Fibroblast of gingiva (primary cell): ENCODE measurements at places on chromosomes 3 and 15.
A peak's percentile ranks its signal among the peaks of the same experiment; 100 is the strongest.

- DNase-seq, result no peak
Observed at GRCh38 chr3:55564726-55565125, 77.6 kb upstream of the WNT5A start.

- no peak for DNase-seq
Observed at GRCh38 chr3:77303955-77304699, 264.2 kb downstream of the ROBO2 start.

DNA sequence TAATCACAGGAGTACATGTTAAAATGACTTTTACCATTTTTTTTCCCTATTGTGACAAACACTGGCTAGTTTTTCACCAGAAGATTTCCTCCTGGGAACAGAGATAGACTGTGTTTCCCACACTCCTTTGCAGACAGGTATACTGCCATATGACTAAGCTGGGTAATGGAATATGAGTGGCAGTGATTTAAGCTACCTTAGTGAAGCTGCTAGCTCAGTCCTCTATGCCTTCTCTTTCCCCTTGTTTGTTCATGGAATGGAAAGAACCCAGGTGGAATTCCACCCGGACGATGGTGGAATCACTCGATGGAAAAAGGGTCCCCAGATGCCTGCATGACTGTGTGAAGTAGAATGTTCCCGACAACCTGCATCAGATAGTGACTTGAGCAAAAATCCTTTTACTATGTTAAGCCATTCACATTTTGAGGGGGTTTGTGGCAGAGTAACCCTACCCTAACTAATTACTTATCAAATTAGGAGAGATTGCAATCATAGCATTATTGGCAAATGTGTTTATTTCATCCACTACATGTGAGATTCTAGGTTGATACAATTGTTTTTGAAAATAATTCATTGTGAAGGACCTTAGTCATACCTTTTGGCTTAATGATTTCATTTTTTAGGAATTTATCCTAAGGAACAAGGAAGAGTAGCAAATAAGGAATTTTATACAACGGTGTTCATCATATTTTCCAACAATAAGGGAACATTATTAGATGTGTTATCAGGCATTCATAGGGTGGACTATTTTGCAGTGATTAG is 16.5 kb downstream of the THSD4 start:
- DNase-seq, result no peak

DNA sequence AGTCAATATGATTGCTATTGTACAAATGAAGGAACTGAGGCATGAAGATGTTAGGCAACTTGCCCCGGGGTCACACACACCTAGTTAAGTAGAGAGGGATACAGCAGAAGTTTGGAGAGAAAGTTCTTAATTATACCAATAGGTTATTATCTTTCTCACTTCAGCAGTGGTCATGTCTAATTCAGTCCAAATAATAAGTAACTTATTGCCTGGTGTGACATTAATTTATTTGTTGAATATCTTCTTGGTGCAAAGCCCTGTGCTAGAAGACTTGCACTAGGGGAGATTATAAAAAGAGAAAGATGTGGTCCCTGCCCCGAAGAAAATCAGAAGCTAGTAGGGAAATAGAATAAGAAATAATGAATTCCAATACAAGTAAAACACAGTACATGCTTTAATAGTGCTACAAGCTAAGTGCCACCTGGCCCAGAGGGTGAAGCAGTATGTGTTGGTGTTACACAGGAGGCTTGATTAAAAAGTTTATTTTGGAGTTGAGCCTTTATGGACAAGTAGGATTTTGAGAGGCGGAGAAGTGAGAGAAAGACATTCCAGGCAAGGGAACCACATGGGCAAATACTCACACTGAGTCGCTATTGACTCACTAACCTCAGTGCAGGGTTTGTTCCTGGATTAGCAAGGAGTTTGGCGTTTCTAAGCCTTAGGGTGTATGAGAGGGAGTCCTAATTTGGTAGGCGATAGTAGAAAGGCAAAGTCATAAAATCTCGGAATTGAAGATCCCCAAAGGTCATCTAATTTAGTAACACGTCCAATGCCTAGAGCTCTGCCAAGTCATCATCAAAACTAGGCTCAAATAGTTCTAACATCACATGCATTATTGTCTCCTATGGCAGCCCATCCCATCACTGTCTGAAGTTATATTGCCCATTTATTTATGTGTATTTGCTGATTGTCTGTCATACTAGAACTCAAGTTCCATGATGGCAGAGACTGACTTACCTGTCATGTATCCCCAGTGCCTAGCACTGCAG is 19.2 kb upstream of the GSK3B start:
- DNase-seq, result peak; percentile 39

- no peak for DNase-seq
Observed at GRCh38 chr3:45020534-45020933, 5.6 kb upstream of the CLEC3B start.
